Memory B cell (primary cell): ENCODE measurements at places on chromosomes 4 and X.

GRCh38 chr4:180057891-180058671 lies 2185.1 kb upstream of the TENM3 start:
- peaks cover 2% of the 10 kb centered on the region for H3K4me1 ChIP-seq
- DNase-seq = no peak
- H3K36me3 ChIP-seq = no peaks in the 10 kb centered on the region
- H3K27ac ChIP-seq = no peak overlapping the region
- peaks cover 15% of the 10 kb centered on the region for H3K27me3 ChIP-seq

GRCh38 chr4:184196730-184197385 lies 20.8 kb downstream of the ENPP6 start:
- no peak overlapping the region for H3K27ac ChIP-seq
- H3K27me3 ChIP-seq = peaks cover 14% of the 10 kb centered on the region

DNA sequence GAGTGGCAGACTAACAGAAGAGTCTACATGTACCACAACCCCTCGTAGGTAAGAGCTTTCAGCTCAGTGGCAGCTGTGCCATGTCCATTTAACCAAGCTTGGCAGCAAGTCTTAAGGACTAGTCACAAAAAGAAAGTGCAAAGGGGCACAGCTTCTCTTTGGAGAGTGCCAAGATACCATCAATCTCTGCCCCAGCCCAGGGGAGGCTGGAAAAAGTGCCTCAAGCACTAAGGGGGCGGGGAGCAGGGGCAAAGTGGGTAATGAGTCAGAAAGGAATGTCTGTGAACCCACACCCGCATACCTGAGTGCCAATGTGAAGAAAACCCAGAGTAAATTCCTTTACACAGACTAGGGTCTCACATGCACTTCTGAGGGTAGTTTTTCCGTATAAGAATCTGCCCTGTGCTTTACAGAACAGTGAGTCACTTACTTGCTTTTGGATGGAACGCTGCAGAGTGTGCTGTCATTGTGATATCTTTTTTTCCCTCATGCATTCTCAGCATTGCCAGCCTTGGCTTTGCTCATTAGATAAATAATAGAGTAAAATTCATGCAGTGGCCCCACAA lies 219.8 kb downstream of the ZNF674 start:
- no peak overlapping the region for H3K4me3 ChIP-seq
- no peaks in the 10 kb centered on the region for H3K36me3 ChIP-seq
- H3K27me3 ChIP-seq = peaks cover 6% of the 10 kb centered on the region
- DNase-seq = no peak
- H3K4me1 ChIP-seq = no peaks in the 10 kb centered on the region

DNA sequence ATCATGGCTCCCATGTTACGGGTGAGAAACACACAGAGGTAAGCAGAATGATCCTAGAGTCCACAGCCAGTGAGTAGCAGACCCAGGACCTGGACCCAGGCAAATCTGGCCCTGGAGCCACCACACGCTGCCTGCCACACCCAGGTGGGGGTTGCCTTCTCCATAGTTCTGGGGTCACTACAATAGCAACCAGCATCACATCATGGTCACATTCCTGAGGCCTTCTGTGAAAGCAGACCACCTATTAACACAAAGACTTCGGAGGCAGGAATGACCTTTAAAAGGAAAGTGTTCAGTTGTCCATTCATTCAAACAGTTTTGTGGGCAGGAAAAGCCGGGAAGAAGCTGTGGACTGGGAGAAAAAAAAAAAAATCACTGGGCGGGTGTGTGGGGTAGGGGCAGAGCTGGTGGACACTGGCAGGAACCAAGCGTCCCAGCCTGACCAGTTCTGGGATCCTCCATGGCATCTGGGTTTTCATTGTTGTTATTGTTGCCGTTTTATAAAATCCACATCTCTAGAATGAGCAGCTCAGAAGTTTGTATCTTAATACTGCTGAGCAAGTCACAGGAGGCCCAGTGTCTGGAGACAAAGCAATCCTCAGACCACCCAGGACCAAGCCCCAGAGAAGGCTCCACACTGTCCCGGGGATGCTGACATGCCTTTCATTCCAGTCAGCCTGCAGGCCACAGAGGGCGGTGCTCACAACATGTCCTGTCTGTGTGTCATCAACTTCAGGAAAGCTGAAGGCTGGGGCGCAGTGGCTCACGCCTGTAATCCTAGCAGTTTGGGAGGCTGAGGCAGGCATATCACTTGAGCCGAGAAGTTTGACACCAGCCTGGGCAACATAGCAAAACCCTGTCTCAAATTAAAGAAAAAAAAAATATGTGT lies 67.0 kb downstream of the SEL1L3 start:
- H3K27me3 ChIP-seq = no peaks in the 10 kb centered on the region
- H3K27ac ChIP-seq = peak overlapping the region; percentile 29

- no peak for DNase-seq
- no peaks in the 10 kb centered on the region for H3K27me3 ChIP-seq
- no peak overlapping the region for H3K4me3 ChIP-seq
- no peaks in the 10 kb centered on the region for H3K36me3 ChIP-seq
- H3K27ac ChIP-seq = no peak overlapping the region
Measured at GRCh38 chrX:39729981-39730661, 367.6 kb downstream of the BCOR start.
